Activated CD4-positive, CD25-positive, alpha-beta regulatory T cell (primary cell): ENCODE measurements at places on chromosomes 6 and 20.

DNA sequence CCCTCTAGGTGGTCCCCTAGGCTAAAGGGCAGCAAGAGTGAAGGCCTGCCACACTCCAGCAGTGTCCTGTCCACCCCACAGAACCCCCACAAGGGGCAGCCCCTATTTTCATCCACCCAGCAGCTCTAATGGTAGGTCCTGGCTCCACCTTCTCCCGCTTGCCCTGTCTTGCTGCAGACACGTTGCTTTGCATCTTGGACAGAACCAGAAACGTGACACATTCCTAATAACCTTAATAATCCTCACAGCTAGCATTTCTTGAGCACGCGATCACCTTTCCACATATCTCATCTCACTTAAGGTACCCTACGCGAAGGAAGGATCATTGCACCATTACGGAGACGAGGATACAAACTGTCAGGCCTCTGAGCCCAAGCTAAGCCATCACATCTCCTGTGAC, 11.7 kb upstream of the SLC22A23 start:
- no peak for DNase-seq

DNA sequence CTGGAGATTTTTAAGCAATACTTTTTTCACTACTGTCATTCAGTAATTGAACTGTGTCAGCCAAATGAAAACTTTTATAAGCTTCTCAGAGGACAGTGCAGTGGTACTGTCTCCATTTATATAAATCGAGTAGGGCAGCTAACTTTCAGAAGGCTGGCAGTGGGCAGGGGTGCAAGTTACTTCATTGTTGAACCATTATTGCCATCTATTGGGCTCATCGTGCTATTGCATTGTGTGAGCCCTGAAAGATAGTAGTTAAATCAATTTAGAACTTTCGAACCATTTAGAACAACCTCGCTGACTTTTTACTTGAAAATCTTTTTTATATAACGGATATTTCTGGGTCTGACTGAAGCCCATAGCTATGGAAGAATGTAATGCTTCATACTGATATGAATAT, 347.8 kb upstream of the PLCB4 start:
- no peak for DNase-seq

GRCh38 chr20:11331096-11331495, 586.6 kb upstream of the BTBD3 start:
- no peak for DNase-seq

DNA sequence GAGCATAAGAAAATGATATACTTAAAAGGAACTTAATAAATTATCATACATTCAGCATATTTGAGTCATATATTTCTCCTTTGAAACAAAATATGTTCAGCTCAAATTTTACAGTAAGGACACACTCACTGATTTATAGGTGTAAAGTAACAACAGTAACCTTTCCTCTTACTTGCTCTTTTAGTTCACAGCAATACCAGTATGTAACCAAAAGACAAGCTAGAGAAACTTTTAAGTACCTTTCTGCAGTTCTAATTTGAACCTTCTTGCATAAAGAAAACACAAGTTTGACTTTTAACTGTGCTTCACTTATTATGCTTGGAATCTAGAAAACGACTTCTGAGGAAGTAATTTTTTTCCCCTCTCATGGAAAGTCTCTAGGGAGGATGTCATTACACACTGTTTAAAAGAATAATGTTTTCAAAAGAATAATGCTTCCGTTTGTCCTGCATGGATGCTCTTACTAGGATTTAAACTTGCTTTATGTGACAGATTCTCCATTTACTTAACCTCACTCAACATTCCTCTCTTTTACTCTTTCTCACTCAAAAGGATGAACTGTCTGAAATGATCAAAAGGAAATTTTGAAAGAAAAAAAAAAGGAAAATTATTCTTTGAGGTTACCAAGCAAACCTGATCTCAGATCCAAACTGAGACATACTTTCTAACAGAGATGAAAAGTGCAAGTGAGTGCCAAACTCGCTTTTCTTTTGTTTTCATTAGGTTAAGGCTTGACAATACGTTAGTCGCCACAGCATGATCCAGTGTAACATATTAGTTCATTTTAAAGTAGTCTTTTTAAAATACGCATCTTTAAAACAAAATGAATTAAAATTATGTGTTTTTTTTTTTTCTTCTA, 22.4 kb upstream of the CALHM6 start:
- no peak for DNase-seq

GRCh38 chr20:5156675-5157448, 30.1 kb downstream of the CDS2 start:
- DNase-seq: no peak

DNA sequence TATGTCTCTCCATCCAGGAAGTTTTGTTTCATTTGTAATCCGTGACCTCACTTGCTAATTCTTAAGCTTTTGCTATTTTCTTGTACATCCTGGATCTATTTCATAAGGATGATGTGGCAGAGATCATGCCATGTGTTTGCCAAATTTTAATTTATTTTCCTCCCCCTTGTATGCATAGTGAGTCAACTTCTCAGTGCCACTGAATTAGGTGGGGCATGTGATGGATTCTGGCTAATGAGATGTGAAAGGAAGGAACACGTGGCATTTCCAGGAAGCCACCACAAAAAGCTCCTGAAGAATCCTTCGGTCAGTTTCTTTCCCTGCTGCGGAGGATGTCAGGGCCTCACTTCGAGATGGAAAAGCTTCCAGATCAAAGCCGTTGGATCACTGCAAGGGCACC, 86.2 kb upstream of the PRL start:
- no peak for DNase-seq

GRCh38 chr6:137638926-137639706, 144.9 kb upstream of the OLIG3 start:
- no peak for DNase-seq

DNA sequence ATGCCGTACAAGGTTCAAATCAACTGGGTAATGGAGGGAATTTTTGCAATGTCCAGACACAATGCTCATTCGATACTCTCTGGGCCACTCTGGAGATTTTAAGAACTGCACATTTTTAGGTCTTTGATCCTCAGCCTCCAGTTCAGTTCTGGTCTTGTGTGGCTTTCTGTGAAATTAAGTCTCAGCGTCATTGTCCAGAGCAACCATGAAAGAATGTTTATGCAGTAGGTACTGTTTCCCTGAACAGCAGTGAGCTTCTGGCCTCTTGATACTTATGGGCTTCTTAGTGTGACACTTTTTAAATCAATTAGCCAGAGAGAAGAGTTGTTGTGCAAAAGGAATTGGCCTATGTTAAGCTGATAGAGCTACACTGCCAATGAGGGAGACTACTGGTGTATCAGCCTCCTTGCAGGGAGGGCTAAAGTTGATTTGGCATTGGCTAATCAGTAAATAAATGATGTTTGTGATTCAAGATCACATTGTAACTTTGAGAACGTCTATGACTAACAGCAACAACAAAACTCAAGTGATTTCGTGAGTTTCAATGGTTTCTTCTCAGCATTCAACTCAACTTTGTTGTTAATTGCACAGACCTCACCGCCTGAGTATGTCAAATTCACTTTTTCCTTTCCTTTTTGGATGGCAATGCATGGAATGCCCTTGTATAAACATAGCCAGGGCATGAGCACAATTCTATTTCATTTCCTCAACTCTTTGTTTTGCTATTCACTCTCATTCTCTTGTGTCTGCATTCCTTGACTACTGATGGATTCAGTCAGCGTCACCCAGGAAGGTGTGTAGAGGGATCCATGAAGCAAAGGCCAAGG, 85.1 kb downstream of the GJA1 start:
- DNase-seq: no peak

DNA sequence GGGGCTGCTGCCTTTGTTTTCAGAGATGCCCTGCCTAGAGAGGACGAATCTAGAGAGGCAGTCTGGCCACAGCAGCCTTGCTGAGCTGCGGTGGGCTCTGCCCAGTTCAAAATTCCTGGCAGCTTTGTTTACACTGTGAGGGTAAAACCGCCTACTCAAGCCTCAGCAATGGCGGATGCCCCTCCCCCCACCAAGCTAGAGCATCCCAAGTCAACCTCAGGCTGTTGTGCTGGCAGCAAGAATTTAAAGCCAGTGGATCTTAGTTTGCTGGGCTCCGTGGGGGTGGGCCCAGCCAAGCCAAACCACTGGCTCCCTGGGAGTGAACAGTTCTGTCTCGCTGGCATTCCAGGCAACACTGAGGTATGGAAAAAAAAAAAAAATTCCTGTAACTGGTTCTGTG, 970.9 kb downstream of the TBC1D32 start:
- no peak for DNase-seq

DNA sequence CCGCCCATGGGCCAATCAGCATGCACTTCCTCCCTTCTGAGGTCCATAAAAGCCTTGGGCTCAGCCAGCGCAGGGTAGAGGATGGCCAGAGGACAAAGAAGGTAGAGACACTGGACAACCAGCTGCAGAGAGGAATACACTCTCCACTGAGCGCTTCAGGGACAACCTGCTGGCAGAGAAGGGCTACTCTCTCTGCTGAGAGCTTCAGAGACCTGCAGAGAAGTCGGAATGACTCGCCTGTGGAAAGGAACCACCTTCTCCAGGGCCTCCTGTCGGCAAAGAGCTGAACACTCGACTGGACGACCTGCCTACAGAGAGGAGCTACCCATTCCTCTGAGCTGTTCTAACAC, 31.4 kb upstream of the SLA2 start:
- DNase-seq: no peak

GRCh38 chr6:47535316-47536225, 58.0 kb downstream of the CD2AP start:
- DNase-seq: no peak

DNA sequence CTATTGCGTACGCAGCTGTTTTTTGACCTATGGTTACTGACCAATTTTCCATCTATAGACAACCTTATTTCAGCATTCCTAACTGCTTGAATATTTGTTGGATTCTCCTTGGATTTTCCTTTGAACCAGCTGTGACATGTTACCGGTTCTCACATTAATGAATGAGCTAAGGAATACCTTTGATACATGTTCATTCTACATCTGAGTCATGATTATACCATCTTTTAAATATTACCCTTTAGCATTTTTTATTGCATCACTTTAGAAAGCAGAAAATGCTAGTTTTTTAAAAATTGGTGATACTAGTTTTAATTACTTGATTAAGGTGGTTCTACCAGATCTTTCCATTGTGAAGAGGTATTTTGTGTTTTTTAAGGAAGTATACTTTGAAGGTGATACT, 1.9 kb upstream of the IGF2R start:
- no peak for DNase-seq

GRCh38 chr20:52540509-52540908, 348.9 kb upstream of the ZFP64 start:
- DNase-seq: no peak

- DNase-seq: no peak
Measured at GRCh38 chr6:133756078-133756695, 132.7 kb upstream of the TCF21 start.

- DNase-seq: no peak
Measured at GRCh38 chr20:6611911-6612605, 155.4 kb upstream of the BMP2 start.
